SK-MEL-5 (cell line): ENCODE measurements at places on chromosomes 5 and 9.

DNA sequence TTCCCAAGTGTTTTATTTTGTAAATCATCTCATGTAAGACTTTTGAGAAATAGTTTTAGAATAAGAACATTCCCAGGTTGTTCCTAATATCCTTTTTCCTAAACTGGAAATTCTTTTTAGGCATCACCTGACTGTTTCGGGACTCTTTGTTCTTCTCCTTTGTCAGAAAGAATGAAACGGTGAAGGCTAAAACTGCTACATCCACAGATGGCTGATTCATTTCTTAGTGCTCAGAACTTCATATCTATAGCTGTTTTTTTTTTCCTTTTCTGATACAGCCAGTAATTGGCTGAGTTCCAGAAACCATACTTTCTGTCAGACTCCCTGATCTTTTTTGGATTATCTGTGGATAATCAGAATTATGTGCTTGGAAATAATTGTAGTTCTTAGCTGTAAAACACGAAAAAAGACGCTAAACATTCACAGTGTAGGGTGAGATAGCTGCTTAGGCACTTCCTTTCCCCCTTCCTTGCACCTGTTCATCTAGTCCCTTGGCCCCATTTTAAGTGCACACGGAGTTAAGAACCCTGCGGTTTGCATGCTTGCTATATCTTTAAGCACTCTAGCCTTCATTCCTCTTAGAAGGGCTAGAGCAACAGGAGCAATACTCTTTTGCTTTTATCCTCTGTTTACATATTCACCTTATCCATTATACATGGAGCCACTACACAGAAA is 283.9 kb downstream of the PJA2 start:
- no peak for DNase-seq

GRCh38 chr5:111347021-111347420 is 122.8 kb downstream of the CAMK4 start:
- DNase-seq: peak; percentile 60

GRCh38 chr5:72478684-72479083 is 28.5 kb downstream of the ZNF366 start:
- no peak for DNase-seq

GRCh38 chr9:99296291-99296951 is 74.3 kb downstream of the SEC61B start:
- DNase-seq: no peak

- no peak for DNase-seq
Measured at GRCh38 chr5:1883120-1883924, 597 bp upstream of the IRX4 start.

DNA sequence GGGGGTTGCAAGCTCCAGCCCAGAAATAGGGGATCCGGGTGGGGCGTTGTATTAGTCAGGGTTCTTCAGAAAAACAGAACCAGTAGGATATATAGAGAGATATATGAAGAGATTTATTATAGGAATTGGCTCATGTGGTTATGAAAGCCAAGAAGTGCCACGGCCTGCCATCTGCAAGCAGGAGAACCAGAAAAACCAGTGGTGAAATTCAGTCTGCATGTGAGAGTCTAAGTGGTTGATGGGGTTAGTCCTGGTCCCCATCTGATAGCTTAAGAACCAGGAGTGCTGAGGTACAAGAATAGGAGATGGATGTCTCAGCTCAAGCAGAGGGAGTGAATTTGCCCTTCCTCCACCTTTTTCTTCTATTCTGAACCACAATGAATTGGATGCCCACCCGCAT is 123.4 kb upstream of the APC start:
- no peak for DNase-seq

DNA sequence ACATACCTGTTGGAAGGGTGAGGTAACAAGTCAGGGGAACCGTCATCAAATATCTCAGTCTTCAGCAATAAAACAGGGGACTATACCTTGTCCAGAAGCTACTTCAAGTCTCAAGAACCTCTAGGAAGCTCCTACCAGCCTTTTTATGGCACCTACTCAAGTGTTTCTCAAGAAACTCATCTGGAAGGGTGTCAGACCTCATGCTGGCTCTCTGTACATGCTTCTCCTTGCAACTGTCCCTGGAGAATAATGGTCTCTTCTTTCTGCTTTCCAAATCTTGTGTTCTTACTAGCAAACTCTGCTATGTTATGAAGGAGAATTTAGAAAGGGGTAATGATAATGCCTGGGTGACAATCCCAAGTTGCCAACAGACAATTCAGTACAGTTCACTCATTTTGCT is 8.3 kb upstream of the PTAR1 start:
- no peak for DNase-seq

- no peak for DNase-seq
Measured at GRCh38 chr9:99201603-99202002, 20.1 kb downstream of the ALG2 start.

DNA sequence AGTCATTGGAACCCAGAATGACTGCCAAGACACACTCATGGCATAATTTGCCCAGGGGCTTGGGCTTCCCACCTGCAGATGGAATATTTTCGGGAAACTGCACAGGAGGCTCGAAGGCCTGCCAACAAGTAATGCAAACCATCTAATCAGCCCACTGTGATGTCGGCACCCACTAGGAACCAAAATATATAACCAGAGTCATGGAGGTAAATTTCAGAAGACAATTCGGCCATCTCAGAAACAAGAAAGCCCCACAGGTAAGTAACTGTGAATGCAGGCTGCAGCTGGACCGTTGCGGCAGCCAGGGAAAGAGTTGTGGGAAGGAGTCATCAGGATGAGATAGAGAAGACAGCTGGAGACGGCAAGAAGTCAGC is 264.4 kb downstream of the SYK start:
- no peak for DNase-seq

DNA sequence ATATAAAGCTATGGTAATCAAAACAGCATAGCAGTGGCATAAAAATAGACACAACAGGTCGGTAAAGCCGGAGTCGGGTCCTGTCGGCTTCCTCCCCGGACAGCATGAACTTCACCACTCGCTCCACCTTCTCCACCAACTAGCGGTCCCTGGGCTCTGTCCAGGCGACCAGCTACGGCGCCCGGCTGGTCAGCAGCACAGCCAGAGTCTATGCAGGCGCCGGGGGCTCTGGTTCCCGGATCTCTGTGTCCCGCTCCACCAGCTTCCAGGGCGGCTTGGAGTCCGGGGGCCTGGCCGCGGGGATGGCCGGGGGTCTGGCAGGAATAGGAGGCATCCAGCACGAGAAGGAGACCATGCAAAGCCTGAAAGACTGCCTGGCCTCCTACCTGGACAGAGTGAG is 124.0 kb downstream of the CSNK1G3 start:
- no peak for DNase-seq

GRCh38 chr9:13481274-13481673 is 201.8 kb upstream of the MPDZ start:
- DNase-seq: no peak

- no peak for DNase-seq
Measured at GRCh38 chr9:132584601-132585560, 2.5 kb downstream of the BARHL1 start.

DNA sequence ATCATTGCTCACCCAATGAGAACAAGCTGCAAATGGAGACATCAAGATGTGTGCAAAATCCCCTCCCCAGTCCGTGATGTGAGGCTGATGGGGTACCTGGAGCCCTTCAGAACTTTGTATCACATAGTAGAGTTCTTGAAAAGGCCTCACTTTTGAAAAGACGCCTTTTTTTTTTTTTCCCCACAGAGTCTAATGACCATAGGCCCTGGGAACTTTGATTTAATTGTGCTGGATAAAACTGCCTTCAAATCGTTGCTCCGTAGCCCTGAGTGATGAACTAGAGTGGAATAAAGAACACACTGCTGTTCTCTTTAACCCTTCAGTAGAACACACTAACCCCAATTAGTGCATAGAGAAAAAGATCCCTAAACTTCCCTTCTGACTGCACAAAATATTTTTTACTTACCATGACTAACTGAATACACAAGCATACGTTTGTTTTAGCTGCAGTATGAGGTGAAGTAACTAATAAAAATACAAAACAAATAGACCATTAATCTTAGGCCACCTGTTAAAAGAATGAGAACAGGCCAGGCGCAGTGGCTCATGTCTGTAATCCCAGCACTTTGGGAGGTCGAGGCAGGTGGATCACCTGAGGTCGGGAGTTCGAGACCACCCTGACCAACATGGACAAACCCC is 15.1 kb downstream of the PSAT1 start:
- DNase-seq: no peak

GRCh38 chr5:140631831-140632365 is 1.1 kb downstream of the CD14 start:
- DNase-seq: no peak

GRCh38 chr5:159444441-159445082 is 114.3 kb upstream of the IL12B start:
- DNase-seq: peak; percentile 69

- DNase-seq: no peak
Measured at GRCh38 chr5:98275980-98276379, 497.5 kb upstream of the RGMB start.

GRCh38 chr9:103319979-103320378 is 324.8 kb downstream of the CYLC2 start:
- peak; percentile 41 for DNase-seq

GRCh38 chr5:168299372-168299771 is 7.9 kb downstream of the WWC1 start:
- no peak for DNase-seq

DNA sequence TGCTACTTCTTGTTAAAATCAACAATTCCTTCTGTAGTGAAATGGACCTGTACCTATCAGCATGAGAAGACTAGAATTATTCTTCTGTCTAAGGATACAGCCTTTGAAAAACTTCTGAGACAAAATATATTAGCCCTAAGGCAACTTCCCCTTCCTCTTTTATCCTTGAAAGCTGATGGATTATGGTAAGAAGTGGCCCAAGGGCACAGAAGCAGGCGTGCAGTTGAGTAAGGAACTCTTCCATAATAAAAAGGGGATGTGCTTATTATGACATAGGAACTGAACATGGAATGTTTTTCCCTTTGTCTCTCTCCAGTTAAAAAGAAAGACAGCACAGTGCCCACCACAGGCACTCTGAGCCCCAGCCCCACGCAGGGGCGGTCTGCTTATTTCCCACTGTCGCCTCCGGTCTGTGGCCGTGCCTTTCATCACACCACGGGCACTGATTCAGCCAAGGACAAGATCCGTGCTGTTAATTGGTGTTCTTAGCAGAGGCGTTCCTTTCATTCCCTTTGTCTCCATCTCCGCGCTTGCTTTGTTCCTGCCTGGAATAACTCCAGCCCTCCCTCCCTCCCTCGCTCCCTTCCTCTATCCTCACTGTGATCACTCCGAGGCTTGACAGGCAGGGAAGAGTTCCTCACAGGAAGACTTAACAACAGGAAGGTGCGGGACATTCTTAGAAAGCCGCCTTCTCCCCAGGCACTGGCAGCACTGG is 135.9 kb upstream of the OTULINL start:
- DNase-seq: no peak

- DNase-seq: no peak
Measured at GRCh38 chr9:31587146-31587545, 797.3 kb upstream of the ACO1 start.

GRCh38 chr9:13651969-13652663 is 372.6 kb upstream of the MPDZ start:
- no peak for DNase-seq

DNA sequence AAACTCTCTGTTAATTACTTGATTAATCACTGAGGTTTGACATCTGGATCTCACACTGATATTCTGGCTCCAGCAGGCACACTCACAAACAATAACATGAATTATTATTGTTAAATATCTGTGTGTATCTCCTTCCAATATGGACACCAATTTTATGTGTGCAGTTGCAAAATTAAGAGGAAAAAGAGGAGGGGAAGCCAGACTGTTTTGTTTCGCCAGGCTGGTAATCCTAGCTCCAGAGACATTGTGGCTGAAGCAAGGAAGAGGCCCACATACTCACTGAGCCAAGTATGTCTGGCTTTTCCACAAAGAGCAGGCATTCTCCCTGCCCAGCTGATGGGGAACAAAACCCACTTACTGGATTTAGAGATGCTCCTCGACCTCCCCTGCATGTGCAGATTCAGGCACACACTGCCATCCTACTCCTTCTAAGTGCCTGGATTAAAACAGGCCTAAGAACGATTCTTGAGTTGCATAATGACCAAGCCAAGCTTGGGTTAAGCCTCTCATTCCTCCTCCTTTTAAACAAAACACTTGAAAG is 181.9 kb downstream of the ESM1 start:
- no peak for DNase-seq

DNA sequence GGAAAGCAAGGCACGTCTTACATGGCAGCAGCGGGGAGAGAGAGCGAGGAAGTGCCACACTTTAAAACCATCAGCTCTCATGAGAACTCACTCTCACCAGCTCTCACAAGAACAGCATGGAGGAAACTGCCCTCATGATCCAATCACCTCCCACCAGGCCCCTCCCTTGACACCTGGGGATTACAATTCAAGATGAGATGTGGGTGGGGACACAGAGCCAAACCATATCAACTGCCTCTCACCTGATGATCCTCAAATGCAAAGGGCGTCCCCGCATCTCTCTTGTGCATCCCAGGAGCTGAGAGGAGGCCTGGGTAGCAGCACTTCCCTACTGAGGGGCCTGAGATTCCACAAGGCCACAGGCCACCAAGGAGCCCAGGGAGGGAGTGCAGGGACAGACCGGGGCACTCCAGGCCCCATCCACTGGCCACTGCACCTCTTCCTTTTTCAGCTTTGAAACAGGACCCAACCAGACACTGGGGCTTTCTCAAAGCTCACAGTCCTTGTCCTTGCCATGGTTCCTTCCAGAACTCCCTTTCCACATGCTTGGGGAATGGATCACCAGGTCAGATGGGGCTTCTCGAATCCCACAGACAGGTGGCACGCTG is 54.5 kb upstream of the IL17B start:
- no peak for DNase-seq

DNA sequence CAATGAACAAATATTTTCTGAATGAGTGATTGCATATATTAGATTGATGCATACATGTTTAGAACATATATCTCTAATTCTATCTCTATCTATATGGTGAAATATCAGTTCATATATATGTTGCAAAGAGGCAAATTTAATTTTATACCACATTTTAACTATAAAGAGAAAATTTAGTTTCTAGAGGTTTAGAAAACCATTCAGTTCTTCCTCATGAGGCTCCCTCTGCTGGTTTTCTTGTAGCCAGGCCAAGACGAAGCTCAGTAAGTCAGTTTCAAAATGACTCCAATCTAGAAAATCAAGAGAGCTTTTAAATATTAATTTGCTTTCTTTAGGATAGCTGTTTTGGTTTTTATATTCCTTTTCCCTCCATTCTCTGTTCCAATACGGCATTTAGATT is 312.1 kb downstream of the TMEM232 start:
- peak; percentile 22 for DNase-seq

GRCh38 chr5:2511126-2511525 is 240.4 kb downstream of the IRX2 start:
- DNase-seq: no peak

- DNase-seq: peak; percentile 11
Measured at GRCh38 chr5:54547711-54548250, 30.2 kb downstream of the SNX18 start.

DNA sequence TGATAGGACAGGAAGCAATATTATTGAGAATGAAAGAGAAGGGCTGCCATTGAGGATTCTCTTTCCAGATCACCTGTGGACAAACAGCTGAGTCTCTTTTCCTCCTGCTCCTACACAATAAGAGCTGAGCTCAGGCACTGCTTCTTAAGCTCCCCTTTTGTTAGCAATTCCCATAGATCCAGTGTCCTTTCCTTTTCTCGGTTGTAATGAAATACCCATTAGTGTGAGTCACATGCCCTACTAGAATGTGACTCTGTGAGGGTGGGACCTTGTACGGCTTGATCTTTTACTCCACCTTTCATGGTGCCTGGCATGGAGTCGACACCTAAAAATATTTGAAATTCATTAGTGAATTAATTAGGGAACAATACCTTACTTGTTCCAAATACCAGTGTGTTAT is 269.2 kb downstream of the NR3C1 start:
- no peak for DNase-seq

- no peak for DNase-seq
Measured at GRCh38 chr5:76271836-76272235, 131.2 kb upstream of the IQGAP2 start.

GRCh38 chr5:117302949-117303348 is 728.3 kb upstream of the SEMA6A start:
- DNase-seq: no peak
